ENCODE measurements at places on chromosomes 2 and 18.

DNA sequence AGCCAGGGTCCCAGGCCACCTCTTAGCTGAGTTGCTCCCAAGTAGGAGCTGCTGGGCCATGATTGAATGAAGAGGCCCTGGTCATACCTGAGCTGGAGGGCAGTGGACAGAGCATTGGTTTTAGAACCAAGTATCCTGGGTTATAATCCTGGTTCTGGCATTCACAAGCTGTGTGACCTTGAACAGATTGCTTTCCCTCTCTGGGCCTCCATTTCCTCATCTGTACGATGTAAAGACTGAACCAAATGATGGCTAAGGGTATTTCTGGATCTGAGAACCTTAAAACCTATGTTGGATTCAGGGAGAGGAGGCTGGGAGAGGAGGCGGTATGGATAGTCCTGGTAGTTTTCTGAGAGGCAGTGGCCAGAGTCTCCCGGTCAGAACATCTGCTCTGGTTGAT lies 31.0 kb downstream of the KCNK3 start:
- no peak for DNase-seq

DNA sequence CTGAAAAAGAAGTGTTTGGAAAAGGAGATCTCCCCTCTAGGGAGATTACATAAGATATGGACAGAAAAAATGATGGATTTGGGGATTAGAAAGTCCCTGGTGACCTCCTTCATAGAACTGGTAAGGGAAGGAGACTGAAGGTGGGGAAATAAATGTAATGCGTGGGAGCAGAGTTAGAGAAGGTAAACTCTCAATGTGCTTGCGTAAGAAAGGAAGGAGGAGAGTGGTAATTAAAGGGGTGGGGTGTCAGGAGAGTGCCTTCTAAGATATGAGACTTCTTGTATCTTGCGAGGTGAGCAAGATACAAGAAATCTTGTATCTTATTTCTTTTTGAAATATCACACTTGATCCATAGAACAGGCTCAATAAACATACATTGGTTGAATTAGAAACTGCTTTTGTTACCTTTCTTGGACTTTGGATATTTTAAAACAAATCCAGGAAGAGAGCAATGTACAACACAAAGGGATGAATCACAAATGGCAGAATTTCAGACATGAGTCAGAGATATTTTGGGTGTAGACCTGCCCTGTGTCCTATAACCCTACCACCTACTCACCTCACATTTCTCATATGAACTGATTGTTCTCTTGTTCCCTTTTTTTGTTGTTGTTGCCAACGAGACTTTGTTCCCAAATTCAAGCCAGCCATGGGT lies 342.4 kb downstream of the INSIG2 start:
- DNase-seq: no peak

- DNase-seq: no peak
Observed at GRCh38 chr2:120551522-120551921, 184.1 kb upstream of the GLI2 start.

DNA sequence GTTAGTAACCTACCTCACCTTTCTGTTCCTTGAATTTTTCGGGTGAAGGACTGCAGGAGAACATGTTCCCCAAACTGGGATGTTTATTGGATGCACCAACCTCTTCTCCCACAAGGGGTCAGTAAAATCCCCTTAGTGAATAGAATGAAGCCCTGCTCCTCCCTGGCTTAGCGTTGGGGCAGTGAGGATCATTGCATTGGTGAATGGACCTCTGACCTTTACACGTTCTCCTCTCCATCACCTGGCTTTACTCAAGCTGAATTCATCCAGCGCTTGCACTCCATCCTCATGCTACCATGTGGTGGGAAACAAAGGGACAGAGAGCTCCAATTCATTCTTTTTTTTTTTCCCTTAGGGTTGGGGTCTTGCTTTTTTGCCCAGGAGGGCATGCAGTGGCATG lies 157.2 kb downstream of the MIB1 start:
- peak; percentile 6 for DNase-seq

DNA sequence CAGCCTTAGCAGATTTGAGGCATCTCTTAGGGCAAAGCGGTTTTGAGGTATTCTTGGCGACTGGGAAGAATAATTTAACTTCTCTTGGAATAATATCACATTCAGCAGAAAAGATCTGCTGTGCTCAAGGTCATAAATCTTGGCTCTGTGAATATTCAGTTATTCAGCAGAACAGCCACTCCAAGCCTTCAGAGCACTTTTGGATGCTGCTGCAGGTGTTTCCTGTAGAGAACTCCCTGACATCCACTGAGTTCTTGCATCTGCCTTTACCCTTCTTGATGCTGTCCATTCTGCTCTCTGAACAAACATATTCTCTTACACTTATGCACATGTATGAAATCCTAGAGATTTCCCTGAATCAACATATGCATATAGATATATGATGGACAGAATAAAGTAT lies 390.3 kb downstream of the NRXN1 start:
- no peak for DNase-seq
